ENCODE measurements at places on chromosomes 12 and 14. TPM values are rescaled to one million over a fixed set of nuclear protein-coding genes. Genes with fewer than 3 reads are reported as not detected.

- DNase-seq: no peak
- H3K27ac ChIP-seq: no peak overlapping the region
- no peaks in the 10 kb centered on the region for H3K36me3 ChIP-seq
- H3K4me3 ChIP-seq: no peak overlapping the region
Observed at GRCh38 chr12:10305411-10305810, 2.3 kb upstream of the KLRD1 start.

The CFAP73 gene
- total RNA-seq: 0.10 TPM

- no peaks in the 10 kb centered on the region for H3K27me3 ChIP-seq
- DNase-seq: no peak
- no peak overlapping the region for H3K27ac ChIP-seq
Observed at GRCh38 chr12:113301811-113302210, 33.1 kb downstream of the SLC8B1 start.

DNA sequence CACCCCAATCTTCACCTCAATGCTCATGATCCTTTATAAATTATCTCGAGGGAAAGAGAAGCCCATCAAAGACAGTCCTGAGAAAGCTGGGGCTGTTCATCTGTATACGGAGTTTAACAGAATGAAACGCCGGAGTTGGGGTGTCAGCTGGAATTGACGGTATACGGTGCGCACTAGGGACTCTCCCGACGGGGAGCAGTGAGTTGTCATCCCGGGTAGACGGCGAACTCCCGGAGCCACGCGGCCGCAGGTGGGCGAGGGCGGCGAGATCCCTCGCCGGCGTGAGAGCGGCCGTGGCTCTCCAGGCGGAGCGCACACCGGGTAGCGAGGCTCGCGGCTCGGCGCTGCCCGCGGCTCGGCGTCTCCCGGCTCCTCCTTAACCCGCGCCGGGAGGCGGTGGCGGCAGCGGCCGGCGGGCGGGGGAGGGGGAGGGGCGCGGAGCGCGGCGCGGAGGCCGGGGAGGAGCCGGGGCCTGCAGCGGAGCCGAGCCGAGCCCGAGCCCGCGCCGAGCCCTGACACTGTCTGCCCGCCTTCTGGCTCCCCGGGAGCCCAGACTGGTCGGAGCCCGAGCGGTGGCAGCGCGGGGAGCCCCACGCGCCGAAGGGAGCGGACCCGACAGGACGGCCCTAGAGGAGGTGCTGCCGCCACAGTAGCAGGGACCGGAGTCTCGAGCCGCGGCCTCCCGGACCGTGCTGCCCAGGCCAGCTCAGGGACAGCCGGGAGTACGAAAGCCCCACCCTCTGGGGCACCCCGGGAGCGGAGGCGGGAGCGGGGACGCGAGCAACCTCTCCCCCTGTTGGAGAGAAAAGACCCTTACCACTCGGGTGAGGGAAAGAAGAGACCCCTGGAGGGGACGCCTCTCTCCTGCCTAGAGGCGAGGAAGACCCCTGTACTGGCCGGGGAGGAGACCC lies at the start of gene FOXJ2:
TSS of gene FOXJ2 (plus strand) at position 475 of the 911 bp plus-strand sequence. CDS start 7,117 bp downstream, outside the sequence.
- no peaks in the 10 kb centered on the region for H3K36me3 ChIP-seq
- H3K4me3 ChIP-seq: peak within 1 kb of the TSS; percentile 70
- no peaks in the 10 kb centered on the region for H3K27me3 ChIP-seq

DNA sequence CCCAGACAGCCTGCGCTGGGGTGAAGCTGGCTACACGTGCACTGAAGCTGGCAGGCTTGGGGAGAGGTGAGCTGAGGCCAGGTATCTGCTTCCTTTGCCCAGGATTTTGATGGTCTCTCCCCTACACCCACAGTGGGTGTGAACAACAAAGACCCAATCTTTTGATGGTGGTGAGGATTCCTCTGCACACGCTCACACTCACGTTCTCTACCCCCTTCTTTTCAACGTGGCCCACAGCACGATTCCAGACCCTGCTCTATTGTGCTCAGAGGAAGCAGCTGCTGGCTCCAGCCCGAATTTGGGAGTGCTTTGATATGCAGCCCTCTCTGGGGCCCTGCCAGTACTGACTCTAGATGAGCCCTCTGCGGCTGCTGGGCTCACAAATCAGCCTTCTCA lies 4.9 kb downstream of the CD9 start:
- peaks cover 29% of the 10 kb centered on the region for H3K4me1 ChIP-seq
- H3K4me3 ChIP-seq: no peak overlapping the region
- H3K27ac ChIP-seq: no peak overlapping the region

The TMEM132C gene
- not detected for total RNA-seq

DNA sequence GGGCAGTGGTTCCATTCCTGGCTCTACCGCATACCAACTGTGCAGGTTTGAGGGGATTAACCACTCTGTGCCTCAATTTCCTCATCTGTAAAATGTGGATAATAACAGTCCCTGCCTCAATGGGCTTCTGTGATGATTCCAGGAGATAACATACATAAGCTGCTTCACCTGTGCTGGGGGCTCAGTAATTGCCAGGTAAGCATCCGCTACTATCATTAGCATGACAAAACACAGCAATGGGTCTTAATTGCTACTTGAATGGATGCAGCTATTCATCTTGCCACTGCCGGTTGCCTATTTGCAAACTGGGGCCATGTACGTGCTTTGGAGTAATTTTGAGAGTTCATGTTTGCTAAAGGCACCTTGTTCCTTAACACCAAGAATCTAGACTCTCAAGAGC lies 132.6 kb downstream of the TMEM132D start:
- no peak overlapping the region for H3K27ac ChIP-seq
- H3K4me3 ChIP-seq: no peak overlapping the region
- H3K27me3 ChIP-seq: no peaks in the 10 kb centered on the region
- no peak for DNase-seq

DNA sequence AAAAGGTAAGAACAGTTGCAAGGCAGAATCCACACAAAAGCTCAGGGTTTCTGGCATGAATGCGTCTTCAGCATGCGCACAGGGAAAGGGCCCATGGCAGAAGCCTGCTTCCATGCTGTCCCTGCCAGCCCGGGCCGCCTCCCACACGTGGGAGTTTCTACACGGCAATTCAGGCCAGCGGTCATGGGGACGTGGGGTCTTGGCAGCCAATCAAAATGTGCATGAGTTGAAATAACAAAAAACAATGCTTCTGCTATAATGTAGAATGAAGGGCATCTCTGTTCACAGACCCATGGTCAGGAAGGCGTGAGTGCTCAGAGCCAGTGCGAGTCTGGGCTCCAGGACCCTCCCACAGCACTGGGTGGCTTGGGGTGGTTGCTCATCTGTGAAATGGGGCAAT lies 28.6 kb downstream of the AMN start:
- H3K36me3 ChIP-seq: no peaks in the 10 kb centered on the region
- no peak overlapping the region for H3K27ac ChIP-seq
- H3K4me3 ChIP-seq: no peak overlapping the region

DNA sequence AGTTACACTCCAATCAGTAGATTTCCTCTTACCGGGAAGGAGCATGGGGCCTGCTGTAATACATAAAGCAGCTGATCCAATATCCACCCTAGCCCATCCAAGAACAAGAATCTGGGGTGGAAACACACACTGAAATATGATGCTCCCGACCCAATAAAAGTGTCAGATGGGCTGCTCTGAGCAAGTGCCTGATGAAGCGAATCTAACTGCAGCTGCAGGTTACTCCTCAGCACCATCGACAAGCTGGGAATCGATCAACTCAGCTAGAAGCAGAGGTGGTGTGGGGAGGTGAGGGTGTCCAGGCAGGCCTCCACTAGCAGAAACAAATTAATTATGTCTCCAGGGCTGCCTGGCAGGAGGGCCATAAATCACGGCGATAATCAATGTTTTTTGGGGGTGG lies 64.0 kb upstream of the WSCD2 start:
- H3K4me1 ChIP-seq: no peaks in the 10 kb centered on the region
- no peaks in the 10 kb centered on the region for H3K36me3 ChIP-seq
- H3K4me3 ChIP-seq: no peak overlapping the region
- DNase-seq: no peak
- H3K27ac ChIP-seq: no peak overlapping the region

The SSPN gene
- 23.4 TPM for total RNA-seq

DNA sequence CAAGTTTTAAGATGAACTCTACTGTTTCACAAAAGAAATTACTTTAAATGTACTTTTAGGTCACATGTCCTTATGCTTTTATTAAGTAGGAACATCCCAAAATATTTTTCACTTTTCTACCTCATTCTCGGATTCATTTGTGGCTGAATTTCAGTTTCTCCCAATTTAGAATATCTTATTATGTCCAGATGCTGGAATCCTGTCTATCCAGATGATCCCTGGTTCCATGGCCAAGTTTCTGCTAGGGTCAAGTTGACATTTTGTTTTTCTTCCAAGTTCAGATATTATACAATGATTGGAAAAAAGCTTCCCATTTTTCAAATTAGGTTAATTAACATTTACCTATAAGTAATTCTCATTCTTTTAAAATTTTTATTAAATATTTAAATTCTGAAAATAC lies 181.8 kb upstream of the SLC16A7 start:
- H3K4me3 ChIP-seq: no peak overlapping the region
- no peaks in the 10 kb centered on the region for H3K36me3 ChIP-seq
- no peaks in the 10 kb centered on the region for H3K27me3 ChIP-seq
- no peaks in the 10 kb centered on the region for H3K4me1 ChIP-seq
- no peak overlapping the region for H3K27ac ChIP-seq

The NTF3 gene
- not detected for total RNA-seq

DNA sequence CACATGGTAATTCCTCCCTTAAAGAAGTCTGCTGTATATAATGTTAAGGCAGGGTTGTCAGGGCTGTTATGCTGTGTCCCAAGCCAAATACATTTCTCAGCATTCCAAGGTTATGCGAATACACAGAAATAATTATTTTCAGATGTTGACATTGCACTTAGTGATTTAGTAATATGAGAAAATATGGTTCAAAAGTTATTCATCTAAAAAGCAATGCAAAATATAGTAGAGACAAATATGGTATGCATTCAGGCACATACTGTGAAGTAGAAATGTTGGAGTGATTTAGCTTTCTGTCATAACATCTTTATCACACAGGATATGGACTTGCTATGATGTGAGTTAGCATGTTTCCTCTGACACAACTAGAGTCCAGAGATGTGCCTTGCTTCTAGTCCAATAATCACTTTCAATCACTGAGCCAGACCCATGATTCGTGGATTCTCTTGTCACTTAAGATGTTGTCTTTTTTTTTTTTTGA lies 70.0 kb downstream of the PDE3A start:
- no peaks in the 10 kb centered on the region for H3K36me3 ChIP-seq
- no peaks in the 10 kb centered on the region for H3K27me3 ChIP-seq
- no peak overlapping the region for H3K4me3 ChIP-seq
- DNase-seq: no peak
- no peak overlapping the region for H3K27ac ChIP-seq
- no peaks in the 10 kb centered on the region for H3K4me1 ChIP-seq

DNA sequence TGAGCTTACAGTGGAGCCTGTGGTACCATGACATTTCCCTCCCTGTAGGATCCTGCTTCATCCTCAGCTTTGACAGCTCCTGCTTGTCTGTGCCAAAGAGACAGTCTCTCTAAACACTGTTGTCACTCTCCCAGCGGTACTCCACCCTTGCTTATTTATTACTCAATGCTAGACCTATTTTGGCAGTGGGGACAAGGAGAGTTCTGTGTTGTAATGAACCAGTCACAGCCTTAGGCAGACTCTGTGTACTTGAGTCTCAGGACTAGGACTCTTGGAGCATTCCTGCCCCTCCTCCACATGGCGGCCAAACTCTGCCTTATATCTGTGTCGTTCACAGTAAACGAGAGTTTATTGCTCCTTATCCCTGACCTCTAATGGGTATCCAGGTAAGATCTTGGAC lies 70.9 kb downstream of the PIK3C2G start:
- H3K27me3 ChIP-seq: no peaks in the 10 kb centered on the region
- no peak overlapping the region for H3K4me3 ChIP-seq
- no peaks in the 10 kb centered on the region for H3K4me1 ChIP-seq
- DNase-seq: no peak

The LRP1-AS gene
- not detected for total RNA-seq

GRCh38 chr14:33457021-33457420 lies 493.9 kb downstream of the EGLN3 start:
- DNase-seq: no peak
- no peak overlapping the region for H3K27ac ChIP-seq
- H3K4me3 ChIP-seq: no peak overlapping the region
- no peaks in the 10 kb centered on the region for H3K4me1 ChIP-seq
- H3K36me3 ChIP-seq: no peaks in the 10 kb centered on the region

DNA sequence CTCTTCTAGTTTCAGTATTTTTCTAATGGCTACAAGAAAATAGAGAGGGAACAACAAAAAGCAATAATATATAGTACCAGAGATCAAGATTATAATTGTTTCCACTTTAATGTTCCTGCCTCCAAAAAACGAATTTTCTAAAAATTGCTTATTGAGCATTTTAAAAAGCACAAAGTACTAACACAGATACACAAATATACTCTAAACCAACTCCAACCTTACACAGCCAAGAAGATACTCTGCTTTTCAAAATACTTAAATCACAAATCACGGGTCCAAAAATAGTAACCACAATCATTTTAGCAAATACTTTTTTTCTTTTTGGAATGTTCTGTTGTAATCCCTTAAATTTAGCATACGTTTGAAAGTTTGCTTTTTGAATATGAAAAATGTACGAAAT lies 2.0 kb downstream of the YAF2 start:
- H3K27ac ChIP-seq: peak overlapping the region; percentile 48
- no peaks in the 10 kb centered on the region for H3K36me3 ChIP-seq
- DNase-seq: no peak
- no peaks in the 10 kb centered on the region for H3K27me3 ChIP-seq

DNA sequence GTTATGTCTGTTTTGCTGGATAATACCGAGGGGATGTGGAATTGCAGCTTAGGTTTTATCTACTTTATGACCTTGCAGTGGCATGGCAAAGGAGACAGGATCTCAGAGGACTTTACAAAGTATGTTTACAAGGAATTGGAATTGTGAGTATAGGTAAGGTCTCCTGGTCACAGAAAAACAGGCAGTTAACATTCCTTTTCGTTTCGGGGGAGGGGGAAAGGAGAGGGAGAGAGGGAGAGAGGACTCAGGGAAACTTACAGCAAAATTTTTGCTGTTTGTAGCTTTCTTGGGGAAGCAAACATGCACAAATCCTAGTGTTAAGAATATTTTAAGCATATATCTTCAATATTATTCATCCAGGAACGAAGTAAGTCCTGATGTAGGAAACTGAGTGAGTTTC lies 590.5 kb upstream of the LRFN5 start:
- no peaks in the 10 kb centered on the region for H3K27me3 ChIP-seq
- no peak overlapping the region for H3K4me3 ChIP-seq
- no peak for DNase-seq

DNA sequence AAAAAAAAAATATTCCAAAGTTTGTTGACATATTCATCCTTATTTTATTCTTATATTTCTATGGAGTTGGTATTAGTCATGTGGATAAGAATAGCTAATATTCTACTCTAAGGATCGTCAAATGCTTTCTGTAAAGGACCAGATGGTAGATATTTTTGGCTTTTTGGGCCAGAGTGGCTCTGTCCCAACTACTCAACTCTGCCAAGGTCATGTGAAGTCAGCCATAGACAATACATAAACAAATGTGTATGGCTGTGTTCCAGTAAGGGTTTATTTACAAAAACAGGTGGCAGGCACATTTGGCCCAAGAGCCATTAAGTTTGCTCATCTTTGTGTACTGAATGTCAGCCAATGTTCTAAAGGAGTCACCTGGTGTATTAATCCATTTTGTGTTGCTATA lies 131.8 kb downstream of the TBX5 start:
- H3K27me3 ChIP-seq: no peaks in the 10 kb centered on the region
- H3K4me3 ChIP-seq: no peak overlapping the region
- no peaks in the 10 kb centered on the region for H3K36me3 ChIP-seq
- H3K4me1 ChIP-seq: no peaks in the 10 kb centered on the region
- DNase-seq: no peak

- H3K4me1 ChIP-seq: no peaks in the 10 kb centered on the region
- H3K4me3 ChIP-seq: no peak overlapping the region
- no peaks in the 10 kb centered on the region for H3K27me3 ChIP-seq
- H3K36me3 ChIP-seq: no peaks in the 10 kb centered on the region
Observed at GRCh38 chr14:22427771-22428231, 161.2 kb downstream of the DAD1 start.

The GLIPR1L2 gene
- total RNA-seq: 0.72 TPM
